AG04450 (cell line): ENCODE measurements at places on chromosomes 5 and 9. TPM values are rescaled to one million over a fixed set of nuclear protein-coding genes. Genes with fewer than 3 reads are reported as not detected.
A peak's percentile ranks its signal among the peaks of the same experiment; 100 is the strongest.

Gene SUSD3
- 1.4 and 1.8 TPM in 2 replicates for polyA plus RNA-seq

Gene SCGB3A1
- not detected in 2 replicates for polyA plus RNA-seq

Gene NUTM2F
- not detected in 2 replicates for polyA plus RNA-seq

Gene ALDOB
- polyA plus RNA-seq: not detected in 2 replicates

Gene PCDHB13
- polyA plus RNA-seq: 0.60 and 0.73 TPM in 2 replicates

Gene HRCT1
- polyA plus RNA-seq: 2.7 and 3.0 TPM in 2 replicates

Gene TLX3
- not detected in 2 replicates for polyA plus RNA-seq

Gene HAVCR2
- not detected in 2 replicates for polyA plus RNA-seq

Gene MEIKIN
- not detected in 2 replicates for polyA plus RNA-seq

Gene EDIL3
- polyA plus RNA-seq: 42.0 and 61.9 TPM in 2 replicates

Gene GFPT2
- polyA plus RNA-seq: 13.9 and 15.1 TPM in 2 replicates

Gene MLANA
- not detected in 2 replicates for polyA plus RNA-seq

Gene ADRA1B
- polyA plus RNA-seq: 0.58 and 0.98 TPM in 2 replicates

Gene MAMDC2
- 8.9 and 10.4 TPM in 2 replicates for polyA plus RNA-seq

- DNase-seq: no peak
Observed at GRCh38 chr5:135829681-135830383, 4.6 kb upstream of the SLC25A48 start.

DNA sequence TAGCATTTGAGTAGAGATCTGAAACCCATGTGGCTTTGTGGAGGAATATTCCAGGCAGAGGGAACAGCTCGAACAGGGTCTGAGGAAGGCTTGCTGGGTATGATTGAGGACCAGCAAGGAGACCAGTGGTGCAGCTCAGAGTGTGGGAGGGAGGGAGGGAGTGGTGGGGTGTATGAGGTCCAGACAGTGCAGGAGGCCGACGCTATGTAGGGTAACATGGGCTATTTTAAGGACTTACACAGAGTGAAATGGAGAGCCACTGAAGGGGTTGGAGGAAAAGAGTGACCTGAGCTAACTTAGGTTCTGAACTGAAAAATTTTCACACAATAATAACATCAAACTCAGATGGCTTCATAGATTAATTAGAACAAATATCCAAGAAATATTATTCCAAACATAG, 41.9 kb downstream of the HMGXB3 start:
- no peak for DNase-seq

DNA sequence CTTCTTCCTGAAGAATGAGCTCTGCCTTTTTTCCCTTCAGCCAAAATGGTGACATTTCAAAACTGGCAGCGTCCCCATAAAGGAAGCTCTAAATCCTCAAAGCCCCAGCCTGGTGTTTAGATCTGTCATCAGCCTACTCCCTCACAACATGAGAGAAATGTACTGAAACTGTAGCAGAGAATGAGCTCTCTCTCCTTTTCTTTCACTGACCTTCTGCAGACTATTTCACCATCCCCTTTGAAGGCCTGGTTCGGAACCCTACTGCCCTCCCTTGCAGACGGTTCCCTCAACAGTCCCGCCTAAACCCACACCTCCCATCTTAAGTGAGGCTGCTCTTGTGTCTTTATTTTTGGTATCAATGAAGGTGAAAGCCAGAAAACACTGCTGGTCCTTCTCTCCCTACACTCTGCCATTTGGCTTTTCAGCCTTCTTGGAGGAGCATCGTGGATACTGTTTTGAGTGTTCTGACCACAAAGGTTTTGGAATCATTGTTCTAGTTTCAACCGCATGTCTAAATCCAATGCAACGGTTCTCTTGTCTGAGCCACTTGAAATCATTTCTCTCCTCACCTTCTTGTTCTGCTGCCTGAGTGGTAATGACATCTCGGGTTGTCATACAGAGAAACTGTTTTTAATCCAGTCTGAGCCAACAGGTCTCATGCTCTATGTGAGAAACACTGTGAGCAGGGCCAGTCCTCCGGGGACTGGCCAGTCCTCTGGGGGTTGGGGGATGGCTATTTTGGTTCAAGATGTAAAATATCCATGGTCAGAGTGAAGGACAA, 39.0 kb downstream of the ITK start:
- no peak for DNase-seq

- DNase-seq: no peak
Observed at GRCh38 chr9:136304456-136304855, 562 bp upstream of the CCDC187 start.

GRCh38 chr9:86766912-86767311, 180.4 kb downstream of the GAS1 start:
- DNase-seq: peak; percentile 27

DNA sequence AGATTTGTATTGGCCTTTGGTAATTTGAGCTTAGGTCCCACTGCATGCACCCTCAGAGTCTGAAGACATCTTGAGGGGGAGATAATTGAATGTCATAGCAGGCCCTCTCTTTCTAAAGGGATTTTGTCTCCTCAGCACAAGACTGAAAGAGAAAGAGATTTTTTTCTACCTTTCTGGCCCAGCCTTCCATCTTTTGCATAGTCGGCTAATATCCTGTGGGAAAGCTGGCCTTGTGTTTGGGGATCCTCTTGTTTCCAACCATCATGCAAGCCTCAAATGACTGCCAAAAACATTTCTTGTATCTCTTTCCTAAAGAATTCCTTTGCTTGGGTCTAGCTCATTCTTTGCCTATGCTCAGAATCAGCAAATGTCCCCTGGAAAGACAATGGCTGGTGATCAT, 42.0 kb upstream of the CDK5RAP2 start:
- DNase-seq: no peak

DNA sequence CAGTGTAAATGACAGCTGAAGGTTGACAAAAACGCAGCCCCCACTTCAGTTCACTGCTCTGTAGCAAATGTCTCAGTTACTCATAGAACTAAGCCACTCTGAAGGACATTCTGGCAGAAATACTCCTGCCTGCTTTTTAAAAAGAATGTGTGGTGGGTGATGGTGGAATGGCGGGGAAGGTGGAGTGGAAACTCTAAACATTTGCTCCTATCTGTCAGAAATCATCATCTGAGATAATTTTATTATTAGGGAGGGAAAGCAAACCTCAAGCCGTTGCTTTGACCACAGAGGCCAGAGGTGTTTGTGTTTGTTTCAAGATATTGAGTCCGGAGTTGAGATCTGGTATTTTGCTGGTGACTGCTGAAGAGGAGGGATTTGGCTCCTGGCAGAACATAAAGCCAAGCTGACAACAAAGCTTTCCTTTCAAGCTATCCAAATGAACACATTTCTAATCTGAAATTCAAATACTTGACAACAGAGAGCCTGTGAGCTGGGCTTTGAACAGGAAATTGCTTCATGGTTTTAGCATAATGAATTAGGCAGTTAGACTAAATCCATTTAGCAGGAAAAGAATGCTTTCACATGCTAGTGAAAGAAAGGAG, 362.7 kb downstream of the CSNK1G3 start:
- peak; percentile 1 for DNase-seq

- DNase-seq: no peak
Observed at GRCh38 chr5:44385291-44385900, 3.8 kb downstream of the FGF10 start.

- DNase-seq: no peak
Observed at GRCh38 chr5:52668544-52669185, 119.1 kb upstream of the ITGA1 start.

GRCh38 chr9:72160446-72161123, 11.3 kb downstream of the GDA start:
- DNase-seq: no peak

DNA sequence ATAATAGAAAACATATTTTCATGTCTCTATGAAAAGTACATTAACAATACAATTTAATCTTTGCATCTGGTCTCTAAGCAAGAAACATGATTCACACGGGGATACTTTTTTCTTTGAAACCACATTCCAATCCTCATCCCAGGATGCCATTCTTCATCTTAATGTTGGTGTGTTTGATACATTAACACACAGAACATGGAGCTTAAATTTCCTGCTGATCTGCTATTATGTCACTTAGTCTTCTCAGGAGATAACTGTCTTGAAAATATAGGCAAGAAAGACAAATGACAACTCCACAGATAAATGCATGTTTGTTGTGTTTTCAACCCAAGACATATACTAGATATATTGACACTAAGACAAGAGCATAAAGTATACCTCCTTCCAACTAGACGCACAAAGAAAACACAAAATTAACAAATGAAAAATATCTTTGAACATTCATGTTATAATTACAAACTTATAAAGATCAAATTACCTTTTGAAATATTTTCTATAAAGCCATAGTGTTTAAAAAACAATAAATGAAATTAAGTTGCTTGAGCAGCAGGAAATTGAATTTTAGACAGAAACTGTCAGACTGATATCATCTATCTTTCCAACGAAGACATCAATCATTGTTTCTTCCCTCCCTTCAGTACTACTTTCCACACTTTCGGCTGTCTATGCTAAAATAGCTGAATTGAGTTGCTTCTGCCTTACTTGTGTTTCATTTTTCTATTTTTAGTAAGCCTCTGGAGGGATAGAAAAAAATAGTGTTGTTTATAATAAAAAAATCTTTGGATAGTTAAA, 1676.7 kb upstream of the CDH9 start:
- no peak for DNase-seq

GRCh38 chr5:77640589-77641396, 2.3 kb upstream of the OTP start:
- no peak for DNase-seq

- peak; percentile 21 for DNase-seq
Observed at GRCh38 chr9:116337015-116337414, 183.4 kb downstream of the PAPPA start.

GRCh38 chr5:172706796-172707195, 64.2 kb downstream of the DUSP1 start:
- no peak for DNase-seq

DNA sequence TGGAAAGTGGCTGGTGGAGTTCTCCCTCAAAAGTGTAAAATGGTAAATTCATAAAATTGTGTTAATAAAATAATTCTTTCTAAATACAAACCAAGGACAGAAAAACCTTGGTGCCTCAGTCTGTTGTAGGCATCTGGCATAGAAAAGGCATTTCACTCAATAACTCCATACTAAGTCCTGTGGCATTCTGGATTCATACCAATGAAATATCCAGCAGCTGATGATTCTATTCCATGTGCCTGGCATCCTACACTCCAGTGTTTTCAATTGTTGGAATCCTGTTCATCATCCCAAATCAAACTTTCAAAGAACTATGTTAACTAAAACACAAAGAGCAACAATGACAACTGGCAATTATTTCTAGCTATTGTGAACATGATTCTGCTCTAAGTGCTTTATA, 21.6 kb upstream of the ALDH1A1 start:
- DNase-seq: no peak

- no peak for DNase-seq
Observed at GRCh38 chr9:34328500-34328986, 525 bp downstream of the KIF24 start.

DNA sequence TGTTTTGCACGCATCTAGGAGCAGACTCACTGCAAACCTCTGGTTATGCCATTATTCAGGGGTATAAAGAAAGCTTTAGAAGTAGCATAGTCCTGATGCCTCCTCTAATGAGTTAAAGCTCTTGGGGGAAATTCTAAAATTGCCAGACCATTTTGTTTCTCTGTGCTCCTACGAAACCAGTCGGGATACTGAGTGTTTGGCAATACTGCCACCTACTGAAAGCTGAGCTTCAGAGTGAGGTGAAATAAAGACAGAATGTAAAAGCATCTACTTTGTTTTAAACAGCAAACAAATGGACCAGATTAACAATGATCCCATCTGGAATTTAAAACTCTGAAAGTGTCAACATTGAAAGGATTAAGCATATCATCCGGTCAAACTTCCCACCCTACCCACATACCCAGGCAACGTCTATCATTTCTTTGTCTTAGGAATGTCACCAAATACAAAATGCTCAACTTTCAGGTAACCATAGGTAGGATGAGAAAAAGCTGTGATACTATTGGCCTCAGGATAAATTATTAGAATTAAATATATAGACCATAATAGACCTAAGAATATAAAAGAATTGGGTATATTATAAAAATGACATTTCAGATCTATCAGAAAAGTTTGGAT, 77.8 kb upstream of the SHISAL2B start:
- peak; percentile 16 for DNase-seq

- DNase-seq: no peak
Observed at GRCh38 chr9:114301798-114302565, 20.9 kb upstream of the ORM1 start.

GRCh38 chr9:69981686-69982445, 61.8 kb upstream of the MAMDC2 start:
- no peak for DNase-seq

DNA sequence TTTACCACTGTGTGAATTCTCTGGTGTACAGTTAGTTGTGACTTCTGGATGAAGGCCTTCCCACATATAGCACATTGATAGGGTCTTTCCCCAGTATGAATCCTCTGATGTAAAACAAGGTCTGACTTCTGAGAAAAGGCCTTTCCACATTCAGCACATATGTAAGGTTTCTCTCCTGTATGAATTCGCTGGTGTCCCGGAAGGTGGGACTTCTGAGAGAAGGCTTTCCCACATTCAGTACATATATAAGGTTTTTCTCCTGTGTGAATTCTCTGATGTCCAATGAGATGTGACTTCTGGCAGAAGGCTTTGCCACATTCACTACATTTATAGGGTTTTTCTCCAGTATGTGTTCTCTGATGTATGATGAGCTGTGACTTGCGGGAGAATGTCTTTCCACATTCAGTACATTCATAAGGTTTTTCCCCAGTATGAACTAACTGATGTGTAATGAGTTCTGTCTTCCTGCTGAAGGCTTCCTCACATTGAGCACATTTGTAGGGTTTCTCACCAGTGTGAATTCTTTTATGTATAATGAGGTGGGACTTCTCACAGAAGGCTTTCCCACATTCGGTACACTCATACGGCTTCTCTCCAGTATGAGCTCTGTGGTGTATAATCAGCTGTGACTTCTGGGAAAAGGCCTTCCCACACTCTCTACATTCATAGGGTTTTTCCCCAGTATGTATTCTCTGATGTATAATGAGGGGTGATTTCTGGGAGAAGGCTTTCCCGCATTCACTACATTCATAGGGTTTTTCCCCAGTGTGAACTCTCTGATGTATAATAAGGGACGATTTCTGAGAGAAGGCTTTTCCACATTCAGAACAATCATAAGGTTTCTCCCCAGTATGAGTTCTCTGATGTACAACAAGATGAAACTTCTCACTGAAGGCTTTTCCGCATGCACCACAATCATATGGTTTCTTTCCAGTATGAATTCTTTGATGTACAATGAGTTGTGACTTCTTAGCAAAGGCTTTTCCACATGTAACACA, 9.1 kb downstream of the ZNF300 start:
- DNase-seq: no peak

GRCh38 chr9:136079916-136080246, 15.2 kb downstream of the NACC2 start:
- no peak for DNase-seq

GRCh38 chr5:172104021-172104420, 84.0 kb downstream of the STK10 start:
- no peak for DNase-seq

- DNase-seq: peak; percentile 13
Observed at GRCh38 chr9:6827439-6828145, 69.8 kb downstream of the KDM4C start.

- no peak for DNase-seq
Observed at GRCh38 chr5:175692996-175693710, 35.3 kb downstream of the HRH2 start.
